ENCODE measurements at places on chromosomes 7 and 10.

GRCh38 chr7:977326-978048 is 2.1 kb upstream of the COX19 start:
- no peak overlapping the region for H3K4me3 ChIP-seq
- H3K27me3 ChIP-seq, result no peaks in the 10 kb centered on the region
- DNase-seq, result no peak
- H3K36me3 ChIP-seq, result peaks cover 4% of the 10 kb centered on the region

DNA sequence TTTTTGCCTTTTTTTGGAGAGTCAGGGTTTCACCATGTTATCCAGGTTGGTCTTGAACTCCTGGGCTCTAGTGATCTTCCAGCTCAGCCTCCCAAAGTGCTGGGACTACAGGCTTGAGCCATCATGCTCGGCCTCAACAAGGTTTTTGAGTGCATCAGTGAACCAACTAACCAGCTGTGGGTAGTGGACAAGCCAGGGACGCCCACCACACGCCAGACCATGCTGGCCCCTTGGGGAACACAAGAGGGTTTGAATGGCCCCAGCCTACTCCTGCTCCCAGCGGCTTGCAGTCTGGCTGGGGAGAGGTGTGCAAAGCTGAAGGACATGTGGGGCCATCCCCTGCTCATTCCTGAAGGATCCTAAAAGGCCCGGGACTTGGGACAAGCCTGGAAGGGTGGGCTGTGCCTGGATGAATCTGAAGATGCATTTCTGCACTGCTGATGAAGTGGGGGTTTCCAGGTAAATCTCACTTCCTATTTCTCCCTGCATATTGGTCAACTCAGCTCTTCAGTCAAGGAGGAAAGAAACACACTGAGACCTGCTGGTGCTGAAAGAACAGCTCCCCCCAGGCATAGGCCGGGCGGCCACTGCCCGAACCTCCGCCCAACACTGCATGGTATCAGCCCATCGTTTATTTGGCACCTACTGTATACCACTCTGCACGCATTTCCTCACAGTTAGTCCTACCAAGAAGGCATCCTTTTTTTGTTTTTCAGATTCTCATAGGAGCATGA is 6.9 kb downstream of the MMD2 start:
- H3K27me3 ChIP-seq, result no peaks in the 10 kb centered on the region
- H3K4me3 ChIP-seq, result no peak overlapping the region

GRCh38 chr10:26969145-26969926 is 108.6 kb upstream of the ABI1 start:
- H3K4me1 ChIP-seq, result no peaks in the 10 kb centered on the region
- H3K27ac ChIP-seq, result no peak overlapping the region
- H3K36me3 ChIP-seq, result no peaks in the 10 kb centered on the region

DNA sequence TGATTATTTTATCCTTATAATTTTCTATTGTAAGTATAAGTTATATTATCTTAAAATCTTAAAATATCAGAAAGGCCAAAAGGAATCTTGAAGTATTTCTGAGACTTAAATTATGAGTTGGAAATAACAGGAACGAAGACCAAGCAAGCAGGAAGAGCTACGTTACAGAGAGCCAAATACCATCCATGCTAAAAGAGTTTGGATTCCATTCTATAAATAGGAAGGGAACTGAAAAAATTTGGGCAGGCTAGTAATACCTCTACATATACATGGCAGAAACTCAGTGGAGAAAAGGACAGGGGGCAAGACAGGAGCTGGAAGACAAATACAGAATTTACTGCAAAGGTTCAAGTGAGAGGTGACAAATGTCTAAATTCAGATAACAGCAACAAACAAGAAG is 16.7 kb downstream of the ITGB1 start:
- no peaks in the 10 kb centered on the region for H3K27me3 ChIP-seq
- H3K27ac ChIP-seq, result no peak overlapping the region
- H3K36me3 ChIP-seq, result no peaks in the 10 kb centered on the region
- DNase-seq, result no peak
- H3K4me1 ChIP-seq, result peaks cover 8% of the 10 kb centered on the region

GRCh38 chr7:7104314-7104698 is 78.0 kb upstream of the C1GALT1 start:
- H3K4me1 ChIP-seq, result peaks cover 6% of the 10 kb centered on the region
- H3K27ac ChIP-seq, result no peak overlapping the region
- no peak for DNase-seq
- H3K36me3 ChIP-seq, result no peaks in the 10 kb centered on the region
- no peak overlapping the region for H3K4me3 ChIP-seq

DNA sequence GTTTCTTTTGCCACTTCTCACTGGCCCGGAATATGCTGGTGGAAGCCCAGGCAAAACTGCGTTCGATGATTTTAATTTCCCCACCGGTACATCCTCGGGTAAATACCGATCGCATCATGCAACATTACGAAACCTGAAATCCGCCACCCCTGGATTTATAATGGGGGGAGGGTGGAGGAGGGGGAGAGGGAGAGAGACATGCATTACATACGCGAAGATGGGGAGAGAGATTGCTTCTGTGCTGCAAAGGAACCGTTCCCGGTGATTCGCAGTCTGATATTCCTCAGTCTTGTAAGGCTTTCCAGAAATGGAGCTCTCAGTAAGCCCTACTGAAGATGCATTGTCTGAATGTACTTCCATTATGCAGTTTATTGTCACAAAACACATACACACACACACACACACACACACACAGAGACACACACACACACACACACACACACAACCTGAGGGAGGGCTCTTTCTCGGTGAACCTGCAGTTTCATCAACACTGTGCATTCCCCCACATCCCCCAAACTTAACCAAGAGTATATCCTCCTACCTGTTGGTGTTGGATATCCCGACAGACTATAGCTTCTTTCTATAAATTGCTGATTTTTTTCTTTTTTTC is 741 bp downstream of the GPR85 start:
- 0 out of 2 replicates have a peak, but pooled peaks cover 2% of the 10 kb centered on the region for H3K4me1 ChIP-seq
- H3K4me3 ChIP-seq, result no peak overlapping the region
- H3K27ac ChIP-seq, result no peak overlapping the region
- H3K36me3 ChIP-seq, result no peaks in the 10 kb centered on the region
- no peak for DNase-seq
- H3K27me3 ChIP-seq, result peaks cover 16% of the 10 kb centered on the region
